ENCODE measurements at places on chromosomes 16 and 17.

DNA sequence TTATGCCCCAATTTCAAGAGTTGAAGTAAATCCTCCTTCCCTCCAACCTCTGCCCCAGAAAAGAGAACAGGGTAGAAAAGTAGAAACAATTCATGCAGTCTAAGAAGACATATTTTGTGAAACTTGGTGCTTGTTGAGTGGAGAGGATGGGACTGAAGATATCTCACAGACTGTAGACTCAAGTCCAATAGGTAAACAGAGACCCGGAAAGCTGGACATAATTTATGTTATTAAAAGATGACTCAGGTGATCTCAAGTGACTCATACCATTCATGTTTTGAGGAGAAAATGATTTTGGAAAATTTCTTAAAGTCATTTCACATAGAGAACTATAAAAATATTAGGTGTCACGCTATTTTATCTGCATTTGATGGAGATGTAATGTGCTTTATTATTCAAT lies 203.1 kb upstream of the SOX9 start:
- no peak for DNase-seq

DNA sequence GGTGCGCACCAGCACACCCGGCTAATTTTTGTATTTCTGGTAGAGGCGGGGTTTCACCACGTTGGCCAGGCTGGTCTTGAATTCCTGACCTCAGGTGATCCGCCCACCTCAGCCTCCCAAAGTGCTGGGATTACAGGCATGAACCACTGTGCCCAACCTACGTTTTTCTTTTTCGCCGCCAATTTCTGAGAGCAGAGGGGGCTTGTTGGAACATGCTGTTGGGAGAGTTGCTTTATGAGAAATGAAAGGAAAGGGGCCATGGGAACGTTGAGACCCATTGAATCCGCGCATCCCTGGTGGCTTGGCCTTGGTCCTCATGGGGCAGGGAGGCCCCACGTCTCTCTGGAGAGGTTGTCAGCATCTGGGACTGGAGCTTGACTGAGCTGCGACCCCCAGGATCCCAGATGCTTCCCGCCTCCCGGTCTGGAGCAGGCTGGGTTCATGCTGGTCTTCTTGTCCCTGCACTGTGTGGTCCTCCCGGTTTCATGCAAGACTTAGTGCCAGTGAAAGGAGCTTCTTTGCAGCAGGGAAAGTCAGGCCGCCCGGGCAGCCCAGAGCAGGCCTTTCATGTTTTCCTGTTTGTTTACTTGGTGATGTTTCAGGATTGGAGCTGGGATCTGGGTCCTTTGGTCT lies 22.8 kb downstream of the CRISPLD2 start:
- no peak for DNase-seq

GRCh38 chr16:80735846-80736245 lies 68.6 kb downstream of the CDYL2 start:
- no peak for DNase-seq

DNA sequence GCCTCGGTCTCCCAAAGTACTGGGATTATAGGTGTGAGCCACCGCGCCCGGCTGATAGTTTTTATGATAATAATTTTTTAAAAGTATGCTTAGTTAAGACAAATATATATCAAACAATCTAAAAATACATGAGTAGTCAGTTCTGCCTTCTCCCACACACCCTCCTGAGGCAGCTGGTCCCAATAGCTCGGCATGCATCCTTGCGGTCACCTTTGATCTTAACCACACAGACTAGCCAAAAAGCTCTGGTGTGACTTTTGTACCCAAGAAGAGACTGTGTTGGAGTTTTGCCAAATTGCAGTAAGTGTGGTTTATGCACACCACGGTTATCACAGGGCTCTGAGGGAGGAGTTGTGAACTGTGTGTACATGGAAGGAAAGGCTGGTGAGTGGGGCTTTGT lies 25.6 kb downstream of the ATP6V0A1 start:
- peak; percentile 82 for DNase-seq

GRCh38 chr17:62090868-62091267 lies 25.8 kb upstream of the MED13 start:
- DNase-seq = no peak

GRCh38 chr16:85921026-85921425 lies 22.1 kb downstream of the IRF8 start:
- no peak for DNase-seq

DNA sequence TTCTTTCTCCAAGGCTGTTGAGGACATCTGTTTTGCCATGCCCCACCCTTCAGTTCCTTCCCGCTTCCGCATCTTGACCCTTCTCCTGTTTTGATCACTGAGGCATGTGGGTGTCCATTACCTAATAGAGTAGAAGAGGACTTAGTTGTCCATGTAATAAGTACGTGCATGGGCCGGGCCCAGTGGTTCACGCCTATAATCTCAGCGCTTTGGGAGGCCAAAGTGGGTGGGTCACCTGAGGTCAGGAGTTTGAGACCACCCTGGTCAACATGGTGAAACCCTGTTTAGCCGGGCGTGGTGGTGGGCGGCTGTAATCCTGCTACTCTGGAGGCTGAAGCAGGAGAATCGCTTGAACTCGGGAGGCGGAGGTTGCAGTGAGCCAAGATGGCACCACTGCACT lies 637.8 kb upstream of the EEF2KMT start:
- DNase-seq = no peak

GRCh38 chr16:1458336-1458976 lies 14.1 kb upstream of the CCDC154 start:
- no peak for DNase-seq

GRCh38 chr17:32277284-32277683 lies 11.7 kb downstream of the RHBDL3 start:
- no peak for DNase-seq

GRCh38 chr17:80640366-80641084 lies 95.9 kb downstream of the RPTOR start:
- no peak for DNase-seq

DNA sequence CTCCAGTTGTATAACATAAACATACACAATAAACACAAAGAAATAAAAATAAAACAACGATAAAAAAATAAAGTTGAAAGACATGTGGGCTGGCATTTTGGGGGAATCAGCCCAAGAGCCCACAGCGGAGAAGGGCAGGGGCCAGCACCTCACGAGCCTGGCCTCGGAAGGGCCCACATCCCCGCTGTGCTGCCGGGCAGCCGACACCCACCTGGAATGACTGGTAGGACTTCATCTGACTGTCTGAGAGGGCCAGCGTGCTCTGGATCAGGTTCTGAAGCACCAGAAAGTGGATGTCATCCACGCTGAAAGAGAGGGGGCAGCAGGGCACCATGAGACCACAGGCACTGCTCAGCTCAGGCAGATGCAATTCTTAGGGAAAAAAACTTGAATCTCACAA lies 73.5 kb downstream of the GTF3C1 start:
- no peak for DNase-seq

GRCh38 chr17:58210922-58211321 lies 8.1 kb downstream of the MKS1 start:
- DNase-seq = no peak

DNA sequence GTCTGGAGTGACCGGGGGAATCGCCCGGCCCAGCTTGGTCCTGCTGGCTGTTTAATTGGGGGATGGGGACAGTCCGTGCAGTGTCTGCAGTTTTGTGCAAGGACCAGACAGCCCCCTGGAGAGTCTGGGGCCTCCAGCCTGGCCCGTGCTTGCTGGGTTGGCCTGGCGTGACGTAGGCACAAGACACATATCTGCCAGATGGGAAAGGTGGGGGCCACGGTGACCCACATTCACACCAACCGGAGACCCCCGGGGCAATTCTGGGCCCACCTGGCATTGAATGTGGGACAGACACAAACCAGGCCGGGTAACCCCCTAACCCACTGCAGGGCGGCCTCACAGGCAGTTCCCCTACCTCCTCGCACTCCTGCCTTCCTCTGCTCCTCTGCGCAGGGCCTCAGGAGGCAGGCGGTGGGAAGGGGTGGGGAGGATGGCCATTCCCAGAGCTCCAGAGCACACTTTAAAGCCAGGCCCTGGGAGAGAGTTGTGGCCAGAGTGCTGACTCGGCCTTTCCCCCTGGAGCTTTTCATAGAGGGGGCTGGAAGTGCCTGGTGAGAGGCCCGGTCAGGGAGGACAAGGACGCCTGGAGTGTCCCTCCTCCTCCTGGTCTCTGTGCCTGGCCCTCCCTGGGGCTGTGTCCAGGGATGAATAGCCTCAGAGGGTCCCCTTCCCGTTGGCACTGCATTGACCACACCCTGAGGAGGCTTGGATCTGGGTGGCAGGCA lies 1.5 kb downstream of the MRC2 start:
- no peak for DNase-seq

GRCh38 chr17:33776903-33777302 lies 478.2 kb upstream of the CCL2 start:
- DNase-seq = no peak

GRCh38 chr17:60039847-60040442 lies 38.8 kb downstream of the HEATR6 start:
- no peak for DNase-seq

GRCh38 chr17:43418441-43419374 lies 19.9 kb downstream of the ARL4D start:
- no peak for DNase-seq

- DNase-seq = peak; percentile 27
These were observed 16.8 kb upstream of the RMI2 start for GRCh38 chr16:11328172-11329070.

- DNase-seq = no peak
These were observed 13.1 kb upstream of the ITGAL start for GRCh38 chr16:30459456-30459855.

DNA sequence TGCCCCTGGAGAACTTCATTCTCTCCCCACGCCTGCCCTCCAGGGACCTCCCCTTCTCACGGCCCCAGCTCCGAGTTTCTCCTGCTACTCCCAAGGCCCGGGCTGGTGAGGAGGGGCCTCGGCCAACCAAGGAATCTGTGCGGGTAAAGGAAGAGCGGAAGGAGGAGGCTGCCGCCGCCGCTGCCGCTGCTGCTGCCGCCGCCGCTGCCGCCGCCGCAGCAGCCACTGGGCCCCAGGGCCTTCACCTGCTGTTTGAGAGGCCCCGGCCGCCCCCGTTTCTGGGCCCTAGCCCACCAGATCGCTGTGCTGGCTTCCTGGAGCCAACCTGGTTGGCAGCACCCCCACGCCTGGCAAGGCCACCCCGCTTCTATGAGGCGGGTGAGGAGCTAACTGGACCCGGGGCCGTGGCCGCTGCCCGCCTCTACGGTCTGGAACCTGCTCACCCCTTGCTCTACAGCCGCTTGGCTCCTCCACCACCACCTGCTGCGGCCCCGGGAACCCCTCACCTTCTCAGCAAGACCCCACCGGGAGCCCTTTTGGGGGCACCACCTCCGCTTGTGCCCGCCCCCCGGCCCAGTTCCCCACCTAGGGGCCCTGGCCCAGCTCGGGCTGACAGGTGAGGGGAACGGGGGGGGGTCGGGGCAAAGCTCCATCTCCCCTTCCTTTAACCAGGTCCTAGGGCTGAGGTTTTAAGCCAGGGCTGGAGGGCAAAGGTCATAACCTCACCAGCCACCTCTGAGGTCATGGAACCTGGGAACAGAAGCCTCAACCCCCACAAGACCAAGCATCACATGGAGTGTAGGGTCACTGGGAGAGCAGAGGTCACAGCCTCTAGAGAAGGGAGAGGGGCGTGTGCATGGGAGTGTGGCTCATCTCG lies 11.0 kb downstream of the FBRS start:
- no peak for DNase-seq

- DNase-seq = peak; percentile 31
These were observed 19.5 kb downstream of the ATP2A3 start for GRCh38 chr17:3944485-3945388.

DNA sequence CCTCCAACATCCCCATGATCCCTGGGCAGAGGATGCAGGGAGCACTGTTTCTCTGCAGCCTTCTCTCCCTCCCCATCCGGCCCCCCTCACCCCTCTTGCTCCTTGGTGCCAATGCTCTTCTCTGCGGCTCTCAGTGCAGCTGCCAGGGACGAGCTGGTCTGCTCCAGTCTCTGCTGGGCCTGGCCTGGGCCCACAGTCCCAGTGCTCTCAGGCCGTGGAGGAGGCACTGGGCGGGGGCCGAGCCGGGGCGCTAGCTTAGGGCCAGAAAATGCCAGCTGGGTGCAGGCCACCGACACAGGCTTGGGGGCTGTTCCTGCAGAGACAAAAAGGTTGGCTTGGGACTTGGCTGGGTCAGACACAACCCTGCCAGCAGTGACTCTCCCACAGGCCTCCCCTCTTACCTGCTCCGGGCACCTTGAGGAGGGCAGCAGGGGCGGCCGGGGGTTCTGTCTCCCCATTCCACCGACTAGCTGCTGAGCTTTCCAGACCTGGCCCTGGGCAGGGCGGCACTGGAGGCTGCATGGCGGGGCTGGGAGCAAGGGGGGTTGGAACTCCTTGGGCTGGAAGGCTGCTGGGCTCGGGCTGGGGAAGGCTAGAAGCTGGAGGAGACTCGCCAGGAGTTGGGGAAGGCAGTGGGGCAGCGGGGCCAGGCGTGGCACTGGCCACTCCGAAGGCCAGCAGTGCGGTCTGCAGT lies 13.8 kb downstream of the CASKIN2 start:
- DNase-seq = no peak
